Activated T-helper 1 cell treated with anti-CD3 and anti-CD28 coated beads, Interleukin-12 subunit alpha, Interleukin-12 subunit beta, Interleukin-2, Interleukin-4 antibody, amounts not matched to agents 30 ng/mL and 10 ng/mL and 1 ng/mL, durations not matched to agents 14 hours and 24 hours and 36 hours (primary cell): ENCODE measurements at places on chromosomes 5 and 9. TPM values are rescaled to one million over a fixed set of nuclear protein-coding genes. Genes with fewer than 3 reads are reported as not detected.
A peak's percentile ranks its signal among the peaks of the same experiment; 100 is the strongest.

DNA sequence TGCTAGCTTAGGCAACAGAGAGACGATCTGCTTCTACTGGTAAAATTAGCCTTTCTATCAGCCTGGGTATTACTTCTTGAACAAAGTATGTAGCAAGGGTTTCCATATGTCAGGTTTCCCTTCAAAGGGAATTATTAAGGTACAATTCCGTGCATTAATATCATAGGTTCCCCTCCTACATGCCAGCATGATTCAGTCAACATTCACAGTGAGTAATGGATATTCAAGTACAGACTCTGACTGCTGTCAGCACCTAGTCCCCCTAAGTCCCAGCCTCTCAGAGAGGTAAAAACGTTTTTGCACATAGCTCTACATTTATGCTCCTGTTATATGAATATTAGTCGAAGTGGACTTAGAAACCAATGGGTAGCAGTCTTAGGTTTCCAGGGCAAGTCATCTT is 322.4 kb upstream of the CCNG1 start:
- DNase-seq = no peak
- H3K27ac ChIP-seq = no peak overlapping the region
- no peaks in the 10 kb centered on the region for H3K36me3 ChIP-seq
- no peaks in the 10 kb centered on the region for H3K27me3 ChIP-seq
- no peak overlapping the region for H3K4me3 ChIP-seq
- H3K4me1 ChIP-seq = no peaks in the 10 kb centered on the region

- DNase-seq = no peak
- peaks cover 3% of the 10 kb centered on the region for H3K27me3 ChIP-seq
- H3K27ac ChIP-seq = no peak overlapping the region
- no peaks in the 10 kb centered on the region for H3K36me3 ChIP-seq
Measured at GRCh38 chr9:86142973-86143372, 43.6 kb upstream of the GOLM1 start.

GFPT2 gene
- 1.1 and 1.4 TPM in 2 replicates for total RNA-seq

RALGDS gene
- total RNA-seq = 88.7 and 94.4 TPM in 2 replicates

ZDHHC11B gene
- total RNA-seq = not detected in 2 replicates

RANBP3L gene
- total RNA-seq = not detected in 2 replicates

BTNL3 gene
- not detected in 2 replicates for total RNA-seq

DNA sequence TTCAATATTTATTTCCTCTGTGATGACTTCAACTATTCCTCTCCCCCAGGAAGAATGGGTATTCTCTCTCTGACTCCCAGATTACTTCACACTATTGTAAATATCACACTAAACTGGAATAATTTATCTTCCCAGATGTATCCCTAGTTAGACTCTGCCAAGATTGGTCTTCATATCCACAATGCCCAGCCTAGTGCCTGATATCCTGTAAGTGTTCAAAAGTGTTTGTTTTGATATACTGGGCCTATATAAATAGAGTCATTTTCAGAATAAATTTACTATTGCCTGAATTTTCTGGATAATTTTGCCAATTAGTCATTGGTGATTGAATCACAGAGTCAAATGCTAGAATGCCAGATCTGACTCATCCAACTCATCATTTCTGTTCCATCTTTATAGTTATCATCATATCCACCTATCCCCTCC is 143.7 kb upstream of the TNC start:
- no peaks in the 10 kb centered on the region for H3K36me3 ChIP-seq
- DNase-seq = no peak
- H3K4me3 ChIP-seq = no peak overlapping the region
- no peak overlapping the region for H3K27ac ChIP-seq

FBN2 gene
- total RNA-seq = not detected in 2 replicates

GRCh38 chr5:1464096-1464446 is 18.8 kb upstream of the SLC6A3 start:
- no peak for DNase-seq
- H3K36me3 ChIP-seq = peaks cover 45% of the 10 kb centered on the region
- H3K4me3 ChIP-seq = no peak overlapping the region
- no peaks in the 10 kb centered on the region for H3K4me1 ChIP-seq
- H3K27me3 ChIP-seq = no peaks in the 10 kb centered on the region
- H3K27ac ChIP-seq = no peak overlapping the region

DNA sequence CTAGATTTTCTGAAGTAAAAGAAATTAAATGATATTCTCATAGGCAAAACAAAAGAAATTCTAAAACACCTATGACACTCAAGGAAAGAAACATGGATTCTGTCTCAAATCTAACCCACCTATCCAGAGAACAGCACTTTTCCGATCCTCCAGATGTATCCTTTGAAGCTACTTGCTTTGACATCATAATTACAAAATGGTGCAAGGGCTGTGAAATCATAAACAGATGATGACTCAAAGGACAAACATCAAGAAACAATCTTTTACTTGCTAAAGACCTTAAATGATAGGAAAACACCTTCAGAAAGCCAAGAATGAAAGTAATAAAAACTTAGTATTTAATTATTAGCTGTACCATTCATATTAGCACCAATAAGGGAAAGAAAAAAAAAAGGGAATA is 202.6 kb downstream of the DENND1A start:
- no peak overlapping the region for H3K27ac ChIP-seq
- H3K36me3 ChIP-seq = peaks cover under 1% of the 10 kb centered on the region
- H3K27me3 ChIP-seq = no peaks in the 10 kb centered on the region
- DNase-seq = no peak

AQP3 gene
- 3.4 and 6.1 TPM in 2 replicates for total RNA-seq

POC5 gene
- total RNA-seq = 20.7 and 24.2 TPM in 2 replicates

- no peak for DNase-seq
- H3K4me3 ChIP-seq = no peak overlapping the region
- peaks cover 71% of the 10 kb centered on the region for H3K36me3 ChIP-seq
- peaks cover 40% of the 10 kb centered on the region for H3K4me1 ChIP-seq
- H3K27me3 ChIP-seq = no peaks in the 10 kb centered on the region
Measured at GRCh38 chr5:43294226-43294625, 19.0 kb downstream of the HMGCS1 start.

- no peaks in the 10 kb centered on the region for H3K27me3 ChIP-seq
- H3K36me3 ChIP-seq = no peaks in the 10 kb centered on the region
- H3K4me1 ChIP-seq = peaks cover 14% of the 10 kb centered on the region
- H3K4me3 ChIP-seq = no peak overlapping the region
- DNase-seq = no peak
- H3K27ac ChIP-seq = no peak overlapping the region
Measured at GRCh38 chr9:94584555-94584954, 9.1 kb downstream of the FBP2 start.

DNA sequence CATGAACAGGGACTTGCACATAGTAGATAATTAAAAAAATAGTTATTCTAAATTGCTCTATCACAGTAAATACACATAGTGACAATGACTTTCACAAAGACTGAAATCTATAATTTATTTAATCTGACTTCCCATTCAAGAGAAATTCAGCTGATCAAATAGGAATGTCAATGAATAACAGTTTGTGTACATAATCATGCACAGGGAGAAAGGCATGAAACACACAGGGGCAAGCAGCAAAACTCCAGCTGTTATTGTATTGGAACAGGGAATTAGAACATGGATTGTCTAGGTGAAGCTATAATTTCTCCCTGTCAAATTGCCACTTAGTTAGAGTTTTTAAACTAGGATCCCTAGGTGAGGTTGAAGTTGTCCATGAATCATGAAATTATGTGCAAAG is 99.9 kb downstream of the HCN1 start:
- no peak for DNase-seq
- no peak overlapping the region for H3K27ac ChIP-seq
- H3K27me3 ChIP-seq = no peaks in the 10 kb centered on the region
- H3K36me3 ChIP-seq = no peaks in the 10 kb centered on the region

RAI14 gene
- total RNA-seq = 1.2 and 1.5 TPM in 2 replicates

- H3K27ac ChIP-seq = no peak overlapping the region
- H3K4me3 ChIP-seq = no peak overlapping the region
- no peaks in the 10 kb centered on the region for H3K4me1 ChIP-seq
- no peaks in the 10 kb centered on the region for H3K27me3 ChIP-seq
- H3K36me3 ChIP-seq = no peaks in the 10 kb centered on the region
Measured at GRCh38 chr5:103840600-103840999, 278.0 kb upstream of the NUDT12 start.

- H3K27me3 ChIP-seq = no peaks in the 10 kb centered on the region
- peaks cover 30% of the 10 kb centered on the region for H3K36me3 ChIP-seq
- H3K27ac ChIP-seq = no peak overlapping the region
- H3K4me1 ChIP-seq = peaks cover 69% of the 10 kb centered on the region
Measured at GRCh38 chr9:110064803-110065202, 143.2 kb downstream of the C9orf152 start.

ASPN gene
- not detected in 2 replicates for total RNA-seq

ECPAS gene
- 98.9 and 110 TPM in 2 replicates for total RNA-seq

GRCh38 chr9:130194378-130194932 is 22.3 kb downstream of the NCS1 start:
- H3K4me1 ChIP-seq = no peaks in the 10 kb centered on the region
- H3K4me3 ChIP-seq = no peak overlapping the region
- peaks cover 8% of the 10 kb centered on the region for H3K27me3 ChIP-seq
- no peak overlapping the region for H3K27ac ChIP-seq

NUDT12 gene
- 0.91 and 1.0 TPM in 2 replicates for total RNA-seq

GRCh38 chr5:106796081-106796480 is 874.7 kb downstream of the EFNA5 start:
- H3K27ac ChIP-seq = no peak overlapping the region
- H3K27me3 ChIP-seq = no peaks in the 10 kb centered on the region
- no peaks in the 10 kb centered on the region for H3K36me3 ChIP-seq
- DNase-seq = no peak

SH3PXD2B gene
- total RNA-seq = 0.26 and 0.32 TPM in 2 replicates

GRCh38 chr5:111726986-111727385 is 30.0 kb downstream of the NREP start:
- peaks cover 7% of the 10 kb centered on the region for H3K36me3 ChIP-seq
- H3K27me3 ChIP-seq = no peaks in the 10 kb centered on the region
- peaks cover 19% of the 10 kb centered on the region for H3K4me1 ChIP-seq
- H3K27ac ChIP-seq = no peak overlapping the region

HAPLN1 gene
- not detected in 2 replicates for total RNA-seq

MSMP gene
- not detected in 2 replicates for total RNA-seq

DNA sequence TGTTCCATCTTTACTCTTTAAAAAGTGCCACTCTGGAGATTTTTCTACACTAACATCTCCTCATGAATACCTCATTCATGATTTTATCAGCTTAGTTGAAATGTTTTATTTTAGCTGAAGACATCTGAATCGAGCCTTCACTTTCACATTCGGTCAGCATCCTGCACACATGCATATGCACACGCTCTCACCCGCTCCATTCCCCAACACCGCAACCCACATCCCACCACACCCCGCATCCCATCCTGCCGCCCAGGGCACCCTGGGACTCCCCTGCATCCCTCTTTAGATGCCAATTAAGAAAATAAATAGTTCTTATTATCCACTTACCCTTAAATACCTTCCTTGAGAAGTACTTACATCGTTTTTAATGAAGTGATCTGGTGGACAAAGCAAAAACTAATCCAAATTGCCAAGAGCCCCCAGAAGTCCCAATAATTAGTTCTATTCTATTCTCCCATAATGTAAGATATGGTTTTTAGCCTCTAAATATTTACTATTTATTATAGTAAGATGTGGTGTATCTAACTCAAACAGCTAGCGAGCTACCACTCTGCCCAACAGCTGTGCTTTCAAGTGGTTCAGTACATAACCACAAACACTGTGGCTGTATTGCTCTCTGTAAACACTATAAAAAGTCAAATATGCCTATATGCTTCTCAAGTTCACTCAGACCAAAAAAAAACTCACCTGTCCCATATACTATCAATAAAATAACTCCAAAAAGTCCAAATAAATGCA is 38.2 kb downstream of the GZMK start:
- H3K27ac ChIP-seq = peak overlapping the region; percentile 98
- peak overlapping the region; percentile 79 for H3K4me3 ChIP-seq
- peaks cover 32% of the 10 kb centered on the region for H3K36me3 ChIP-seq
- peaks cover 1% of the 10 kb centered on the region for H3K27me3 ChIP-seq

NR4A3 gene
- total RNA-seq = 68.6 and 69.5 TPM in 2 replicates

GRCh38 chr5:54611290-54611951 is 93.9 kb downstream of the SNX18 start:
- DNase-seq = no peak
- peaks cover 4% of the 10 kb centered on the region for H3K27me3 ChIP-seq
- peaks cover 10% of the 10 kb centered on the region for H3K36me3 ChIP-seq
- H3K4me3 ChIP-seq = peak overlapping the region; percentile 37

- no peak overlapping the region for H3K4me3 ChIP-seq
- H3K27ac ChIP-seq = no peak overlapping the region
- peaks cover 2% of the 10 kb centered on the region for H3K36me3 ChIP-seq
- H3K4me1 ChIP-seq = no peaks in the 10 kb centered on the region
Measured at GRCh38 chr9:134984372-134985265, 66.9 kb upstream of the FCN1 start.

DNA sequence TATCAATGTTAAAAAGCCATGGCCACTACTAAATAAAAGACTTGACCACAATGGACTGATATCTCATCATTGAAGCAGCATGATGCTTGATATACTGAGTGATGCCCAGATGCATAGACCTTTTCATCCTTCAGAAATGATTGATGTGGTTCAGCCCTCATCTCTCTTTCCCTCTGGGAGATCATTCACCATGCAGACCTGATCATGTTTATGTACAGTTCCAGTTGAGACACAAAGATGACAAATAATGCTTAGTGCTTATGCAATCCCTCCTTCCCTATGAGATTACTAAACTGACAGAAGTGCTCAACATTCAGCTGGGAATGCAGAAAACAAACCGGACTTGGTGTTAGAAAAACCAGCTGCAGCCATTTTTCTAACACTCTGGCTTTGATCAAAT is 91.9 kb upstream of the TLR4 start:
- peaks cover 1% of the 10 kb centered on the region for H3K27me3 ChIP-seq
- H3K4me1 ChIP-seq = no peaks in the 10 kb centered on the region
- no peaks in the 10 kb centered on the region for H3K36me3 ChIP-seq
